ENCODE measurements at places on chromosomes 3 and 15. TPM values are rescaled to one million over a fixed set of nuclear protein-coding genes. Genes with fewer than 3 reads are reported as not detected.

The ULK3 gene
- 34.1 TPM for total RNA-seq

The PLA2G4F gene
- total RNA-seq, result not detected

The GRK7 gene
- total RNA-seq, result not detected

The NR1I2 gene
- not detected for total RNA-seq

The SH2D7 gene
- not detected for total RNA-seq

The TPRG1 gene
- total RNA-seq, result 0.23 TPM

The CCR1 gene
- not detected for total RNA-seq

The SLC28A2 gene
- not detected for total RNA-seq

The ZNF860 gene
- 1.4 TPM for total RNA-seq

The SPINT1 gene
- total RNA-seq, result 0.67 TPM

The GDPGP1 gene
- 6.0 TPM for total RNA-seq

The GOLGA8M gene
- total RNA-seq, result not detected

The HCN4 gene
- total RNA-seq, result 0.37 TPM

The LRRIQ4 gene
- total RNA-seq, result not detected

The KBTBD13 gene
- not detected for total RNA-seq

The CLRN1 gene
- not detected for total RNA-seq

The SEMA6D gene
- total RNA-seq, result not detected

The GOLGA8N gene
- total RNA-seq, result 1.7 TPM

The CCDC54 gene
- total RNA-seq, result not detected

The ADAMTS7 gene
- 7.2 TPM for total RNA-seq

The FAM219B gene
- total RNA-seq, result 30.1 TPM

The MYLK gene
- 10.5 TPM for total RNA-seq

The STXBP5L gene
- total RNA-seq, result not detected

The DPPA2 gene
- not detected for total RNA-seq

The TRIM59 gene
- total RNA-seq, result 12.4 TPM

The EXOSC7 gene
- 43.4 TPM for total RNA-seq

The LARP6 gene
- 77.5 TPM for total RNA-seq

The TCAIM gene
- total RNA-seq, result 8.7 TPM

The SYNPR gene
- not detected for total RNA-seq

The SV2B gene
- not detected for total RNA-seq

The CASR gene
- not detected for total RNA-seq

The SNTN gene
- total RNA-seq, result not detected

The TEX55 gene
- not detected for total RNA-seq

The LINS1 gene
- total RNA-seq, result 10.1 TPM

The KNG1 gene
- not detected for total RNA-seq

The SORD gene
- 30.5 TPM for total RNA-seq

The PGBD4 gene
- 0.96 TPM for total RNA-seq

The SPRED1 gene
- 5.7 TPM for total RNA-seq

The ROPN1 gene
- total RNA-seq, result not detected

The PRSS50 gene
- total RNA-seq, result not detected

The CLCN2 gene
- 5.9 TPM for total RNA-seq

The MYEF2 gene
- 17.6 TPM for total RNA-seq

The DVL3 gene
- 25.7 TPM for total RNA-seq

The MESP1 gene
- total RNA-seq, result 5.5 TPM

The CDC25A gene
- total RNA-seq, result 8.9 TPM

The TF gene
- 3.9 TPM for total RNA-seq

The ZNF660 gene
- not detected for total RNA-seq

The XCR1 gene
- total RNA-seq, result not detected

The TLR9 gene
- total RNA-seq, result 0.09 TPM

The C3orf49 gene
- not detected for total RNA-seq

The UQCC5 gene
- total RNA-seq, result 71.6 TPM

The GREM1 gene
- 4.7 TPM for total RNA-seq

Data from A549 treated with GW870086 at 1 μM for 4 hours (cell line).